Myometrial cell (primary cell): ENCODE measurements at places on chromosomes 1 and 21. TPM values are rescaled to one million over a fixed set of nuclear protein-coding genes. Genes with fewer than 3 reads are reported as not detected.

ATP8B2 gene
- total RNA-seq: 73.7 and 77.8 TPM in 2 replicates

OVAAL gene
- not detected in 2 replicates for total RNA-seq

CHRM3 gene
- total RNA-seq: not detected in 2 replicates

AIRE gene
- total RNA-seq: not detected in 2 replicates

ENAH gene
- total RNA-seq: 29.7 and 38.6 TPM in 2 replicates

SYT6 gene
- total RNA-seq: not detected in 2 replicates

PEX19 gene
- total RNA-seq: 44.1 and 111 TPM in 2 replicates

FAM72D gene
- 0.86 and 3.2 TPM in 2 replicates for total RNA-seq

NADK gene
- 38.1 and 45.0 TPM in 2 replicates for total RNA-seq

FALEC gene
- total RNA-seq: 0.86 TPM in 1 of 2 replicates, not detected in the other

VSIG8 gene
- not detected in 2 replicates for total RNA-seq

IL23R gene
- total RNA-seq: not detected in 2 replicates

MYBPHL gene
- total RNA-seq: not detected in 2 replicates

HAO2 gene
- total RNA-seq: not detected in 2 replicates

FCGR3A gene
- total RNA-seq: not detected in 2 replicates
